ENCODE measurements at places on chromosomes 7 and 10.
A peak's percentile ranks its signal among the peaks of the same experiment; 100 is the strongest.

DNA sequence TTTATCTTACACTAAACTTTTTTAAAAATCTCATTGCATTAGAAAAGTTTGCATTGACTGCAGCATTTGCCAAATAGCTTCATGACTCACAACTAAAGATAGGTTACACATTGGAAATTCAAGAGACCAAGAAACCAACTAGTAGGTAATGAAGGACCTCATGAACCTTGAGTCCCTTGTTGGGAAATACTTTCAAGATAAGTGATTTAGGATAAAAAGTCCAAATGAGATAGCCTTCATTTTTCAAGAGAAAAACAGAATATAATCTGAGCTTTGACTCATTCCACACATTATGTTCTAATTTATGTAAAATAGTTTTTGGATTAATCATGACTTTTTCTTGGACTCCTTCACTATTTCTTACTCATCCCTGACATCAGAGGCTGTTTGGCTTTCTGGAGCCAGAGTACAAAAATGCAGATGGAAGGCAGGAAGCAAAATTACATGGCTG is 13.1 kb upstream of the LIPF start:
- no peak for DNase-seq

- peak; percentile 33 for DNase-seq
Measured at GRCh38 chr7:85186521-85187241, at the start of gene SEMA3D. Gene SEMA3D (minus strand): TSS chr7:85187056. CDS start chr7:85121891, 65,165 bp downstream.

GRCh38 chr7:85573346-85573745 is 386.5 kb upstream of the SEMA3D start:
- no peak for DNase-seq

GRCh38 chr7:151866761-151867655 is 9.9 kb downstream of the PRKAG2 start:
- DNase-seq, result no peak

- DNase-seq, result no peak
Measured at GRCh38 chr7:128270826-128271272, 29.8 kb downstream of the LEP start.

- no peak for DNase-seq
Measured at GRCh38 chr7:11374629-11375028, 401.0 kb downstream of the PHF14 start.

DNA sequence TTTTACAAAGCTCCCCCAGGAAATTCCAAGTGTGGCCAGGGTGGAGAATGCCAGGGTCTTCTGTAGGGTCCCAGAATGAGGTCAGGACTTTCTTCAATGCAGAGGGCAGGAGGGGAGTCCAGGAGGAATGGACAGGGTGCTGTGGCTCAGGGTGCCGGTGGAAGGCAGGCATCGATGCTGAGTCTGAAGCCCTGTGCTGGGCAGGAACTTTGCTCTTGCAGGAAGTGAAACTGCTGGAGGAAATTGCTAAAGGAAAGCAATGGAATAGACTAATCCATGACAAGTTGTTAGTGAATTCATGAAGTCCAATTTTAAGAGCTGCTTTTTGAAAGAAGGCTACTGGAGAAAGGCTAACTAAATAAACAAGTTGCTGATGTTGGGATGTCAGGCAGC is 14.8 kb downstream of the PTPRE start:
- DNase-seq, result no peak

DNA sequence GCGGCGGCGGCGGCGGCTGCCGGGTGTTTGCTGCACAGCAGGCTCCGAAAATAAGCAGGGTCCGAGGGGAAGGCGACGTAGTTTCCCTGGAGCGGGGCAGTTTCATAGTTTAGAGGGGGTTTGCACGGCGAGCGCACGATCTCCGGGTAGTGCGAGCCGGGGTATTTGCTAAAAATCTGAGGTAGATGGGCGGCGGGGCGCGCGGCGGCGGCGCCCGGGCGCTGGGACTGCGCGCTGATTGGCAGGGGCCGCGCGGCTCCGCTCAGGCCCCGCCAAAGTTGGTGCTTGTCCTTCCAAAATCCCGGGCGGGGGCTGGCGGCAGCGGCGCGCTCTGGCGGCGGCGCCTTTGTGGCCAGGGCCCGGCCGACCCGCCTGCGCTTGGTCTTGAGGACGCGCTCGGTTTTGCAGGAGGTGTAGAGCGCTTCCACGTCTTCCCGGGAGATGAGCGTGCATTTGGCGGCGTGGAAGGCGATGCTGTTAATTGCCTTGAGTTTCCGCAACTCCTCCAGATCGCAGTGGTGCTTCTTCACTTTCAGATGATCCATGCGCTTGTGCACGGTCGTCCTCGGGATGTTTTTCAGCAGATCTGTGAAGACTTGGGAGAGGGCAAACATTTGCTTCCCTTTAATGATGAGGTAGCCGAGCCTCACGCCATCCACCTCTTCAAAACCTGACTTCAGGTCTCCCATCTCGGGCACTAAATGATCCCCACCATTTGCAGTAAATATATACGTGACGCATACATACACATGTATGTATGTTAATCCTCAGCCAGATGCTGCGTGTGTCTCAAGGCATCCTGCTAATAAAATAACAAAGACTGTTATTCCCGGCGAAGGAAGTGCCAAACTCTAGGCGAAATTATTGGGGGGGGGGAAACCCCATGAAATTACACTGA is 8.1 kb downstream of the SKIDA1 start:
- DNase-seq, result peak; percentile 43

All from stimulated activated CD8-positive, alpha-beta memory T cell treated with anti-CD3 and anti-CD28 coated beads, Interleukin-4, amount 100 ng/mL, for 48 hours (primary cell).